ENCODE measurements at places on chromosomes 6 and 20.

- DNase-seq, result no peak
These were observed 45.7 kb downstream of the TSPYL4 start for GRCh38 chr6:116208056-116208785.

DNA sequence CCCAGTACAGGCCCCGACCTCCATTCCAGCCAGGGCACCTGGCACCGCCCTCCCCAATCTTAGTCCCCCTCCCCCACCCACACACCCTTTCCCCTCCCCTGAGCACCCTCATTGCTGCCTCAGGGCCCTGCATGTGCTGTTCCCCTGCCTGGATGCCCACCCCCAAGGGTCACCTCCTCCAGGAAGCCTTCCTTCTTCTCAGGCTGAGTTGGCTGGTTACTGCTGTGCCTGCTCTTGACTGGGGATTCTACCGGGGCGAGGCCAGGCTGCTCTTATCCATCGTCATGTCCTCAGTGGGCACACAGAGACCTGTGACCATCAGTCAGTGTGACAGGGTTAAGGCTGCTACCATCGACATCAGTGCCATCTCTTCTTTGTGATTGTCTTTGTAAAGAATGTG, 23.6 kb downstream of the BHLHE23 start:
- no peak for DNase-seq

- peak; percentile 27 for DNase-seq
These were observed 167.1 kb upstream of the FUT9 start for GRCh38 chr6:95848717-95849116.

DNA sequence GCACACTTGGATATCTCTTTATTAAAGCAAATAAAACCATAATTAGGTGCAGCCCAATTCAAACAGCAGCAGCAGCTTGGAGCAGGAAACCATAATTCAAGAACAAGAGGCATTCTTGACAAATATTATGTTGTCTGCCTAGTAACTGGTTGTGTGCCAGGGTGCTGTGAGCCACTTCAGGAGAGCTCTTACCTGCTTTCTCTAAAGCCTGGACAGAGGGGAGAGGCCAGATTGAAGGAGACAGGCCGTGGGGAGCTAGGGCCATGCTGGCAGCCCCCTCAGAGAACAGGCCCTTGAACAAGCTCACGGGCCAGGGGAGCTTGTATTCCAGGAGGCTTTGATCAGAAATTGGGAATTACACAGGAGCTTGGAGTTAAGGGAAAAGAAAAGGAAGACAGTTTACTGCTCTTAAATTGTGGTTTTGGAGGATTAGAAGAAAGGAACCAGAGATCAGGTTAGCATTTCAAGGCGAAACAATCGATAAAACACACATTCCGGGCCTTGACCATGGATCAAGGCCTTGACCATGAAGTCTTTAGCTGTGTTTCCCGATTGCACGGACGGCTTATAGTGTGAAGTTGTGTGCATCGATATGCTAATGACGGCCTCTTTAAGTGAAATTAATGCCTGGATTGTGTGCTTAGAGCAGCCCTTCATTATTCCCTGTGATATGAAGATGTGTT, 69.8 kb upstream of the NKX2-2 start:
- no peak for DNase-seq

GRCh38 chr6:168683621-168684020, 242.6 kb downstream of the SMOC2 start:
- peak; percentile 72 for DNase-seq

GRCh38 chr6:11384531-11385309, 152.3 kb upstream of the NEDD9 start:
- DNase-seq, result no peak

DNA sequence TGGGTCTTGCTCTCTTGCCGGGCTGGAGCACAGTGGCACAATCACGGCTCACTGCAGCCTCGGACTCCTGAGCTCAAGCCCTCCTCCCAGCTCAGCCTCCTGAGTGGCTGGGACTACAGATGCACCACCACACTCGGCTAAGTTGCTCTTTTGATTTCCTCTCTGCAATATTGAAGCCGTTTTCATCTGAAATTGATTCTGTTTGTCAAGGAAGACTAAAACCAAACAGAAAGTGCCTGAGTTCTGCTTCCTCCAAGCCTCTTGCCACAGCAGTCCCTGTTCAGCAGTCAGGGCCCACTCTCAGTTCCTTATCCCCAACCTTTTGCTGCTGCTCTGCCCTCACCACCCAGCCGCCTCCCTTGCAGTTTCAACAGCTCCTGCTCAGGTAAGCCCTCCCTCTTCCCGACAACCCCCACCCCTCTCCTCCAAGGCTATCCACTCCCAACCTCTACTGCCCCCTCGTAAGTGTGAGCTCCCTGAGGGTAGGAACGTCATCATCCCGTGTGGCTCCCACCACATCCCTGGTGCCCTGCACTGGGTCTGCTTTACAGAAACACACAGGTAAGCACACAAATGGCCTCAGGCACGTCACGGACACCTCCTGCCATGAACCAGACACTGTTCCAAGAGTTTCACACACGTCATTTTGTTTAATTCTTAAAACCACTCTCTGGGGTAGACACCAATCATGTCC, 70.7 kb upstream of the TAB2 start:
- no peak for DNase-seq

GRCh38 chr6:159805440-159806020, 5.5 kb downstream of the PNLDC1 start:
- DNase-seq, result no peak

- DNase-seq, result no peak
These were observed 1.7 kb downstream of the TNXB start for GRCh38 chr6:32107406-32107805.

DNA sequence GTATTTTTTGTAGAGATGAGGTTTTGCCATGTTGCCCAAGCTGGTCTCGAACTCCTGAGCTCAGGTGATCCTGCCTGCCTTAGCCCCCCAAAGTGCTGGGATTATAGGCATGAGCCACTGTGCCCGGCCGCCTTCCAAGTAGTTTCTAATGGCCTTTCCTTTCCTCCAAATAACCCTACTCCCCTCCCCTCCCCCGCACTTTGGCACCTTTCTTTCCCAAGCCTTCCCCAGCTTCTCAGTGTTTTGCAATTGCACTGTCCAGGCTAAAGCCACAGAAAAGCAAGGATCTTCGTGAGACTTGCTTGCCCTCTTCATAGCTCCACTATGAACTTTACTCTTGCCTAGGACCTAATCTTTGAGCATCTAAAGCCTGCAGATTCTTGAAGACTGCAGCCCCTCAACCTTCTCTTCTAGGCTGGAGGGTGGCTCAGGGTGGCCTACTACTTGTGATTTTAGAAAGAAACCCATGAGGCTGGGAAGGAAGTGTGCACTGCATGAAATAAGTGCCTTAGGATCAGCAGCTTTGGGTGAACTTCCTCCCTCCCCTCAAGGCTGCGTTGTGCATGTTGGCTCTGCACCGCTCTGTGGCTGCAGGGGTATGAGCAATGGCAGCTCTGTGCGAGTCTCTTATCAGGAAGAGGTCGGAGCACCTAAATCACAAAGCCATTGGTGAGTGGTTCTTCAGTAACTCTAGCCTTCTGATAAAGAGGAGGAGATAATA, 152.4 kb upstream of the SNX9 start:
- no peak for DNase-seq

DNA sequence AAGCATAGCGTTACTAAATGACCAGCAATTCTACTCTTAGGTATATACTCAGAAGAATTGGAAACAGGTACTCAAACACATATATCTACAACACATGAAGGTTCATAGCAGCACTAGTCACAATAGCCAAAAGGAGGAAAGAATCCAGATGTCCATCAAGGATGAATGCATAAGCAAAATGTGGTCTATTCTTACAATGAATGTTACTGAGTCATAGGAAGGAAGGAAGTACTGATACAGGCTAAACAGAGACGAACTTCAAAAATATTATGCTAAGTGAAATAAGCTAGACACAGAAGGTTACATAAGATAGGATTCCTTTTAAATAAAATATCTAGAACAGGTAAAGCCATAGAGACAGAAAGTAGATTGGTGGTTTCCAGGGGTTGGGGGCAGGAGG, 93.5 kb downstream of the MAP3K7 start:
- no peak for DNase-seq

GRCh38 chr6:6007366-6008088, 802 bp upstream of the NRN1 start:
- peak; percentile 87 for DNase-seq

GRCh38 chr20:370151-370600, 10.4 kb upstream of the TRIB3 start:
- no peak for DNase-seq

DNA sequence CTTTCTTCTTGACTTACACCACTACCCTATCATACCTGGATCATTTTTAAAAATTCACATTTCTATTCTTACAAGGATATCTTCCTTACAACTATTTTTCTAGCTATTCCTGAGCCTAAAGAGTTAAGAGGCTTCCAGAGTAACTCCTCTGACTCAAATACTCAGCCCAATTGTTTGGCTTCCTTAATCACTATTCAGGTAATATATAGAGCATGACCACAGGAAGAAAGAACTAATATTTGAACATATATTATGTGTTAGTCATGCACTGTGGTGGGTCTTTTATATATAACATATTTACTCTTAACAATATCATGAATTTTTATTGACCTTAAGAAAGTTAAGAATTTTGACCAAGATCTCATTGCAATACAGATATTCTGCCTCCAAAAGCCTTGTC, 42.0 kb upstream of the ID4 start:
- no peak for DNase-seq

DNA sequence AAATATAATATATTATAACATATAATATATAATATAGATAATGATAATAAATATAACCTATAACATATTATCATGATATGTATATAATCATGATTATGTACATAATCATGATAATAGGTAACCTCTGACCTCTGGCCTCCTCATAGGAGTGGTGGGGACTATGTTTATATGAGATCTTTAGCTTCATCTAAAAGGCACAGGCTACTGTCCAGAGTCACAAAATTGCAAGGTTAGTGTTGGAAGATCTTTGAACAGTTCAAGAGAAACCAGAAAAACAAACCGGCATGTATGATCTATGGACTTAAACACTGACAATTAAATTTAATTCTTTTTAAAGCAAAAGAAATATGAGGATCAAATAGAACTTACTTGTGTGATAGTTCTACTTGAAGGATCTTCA, 55.7 kb upstream of the TINAG start:
- no peak for DNase-seq

- no peak for DNase-seq
These were observed 519.8 kb upstream of the CITED2 start for GRCh38 chr6:139894271-139894670.

GRCh38 chr6:43644940-43645612, at the start of gene RSPH9:
RSPH9 (plus strand) TSS chr6:43645036; CDS start chr6:43645099, 63 bp downstream.
- peak; percentile 95 for DNase-seq

- DNase-seq, result no peak
These were observed 7.5 kb downstream of the TRIM39 start for GRCh38 chr6:30334075-30334783.

DNA sequence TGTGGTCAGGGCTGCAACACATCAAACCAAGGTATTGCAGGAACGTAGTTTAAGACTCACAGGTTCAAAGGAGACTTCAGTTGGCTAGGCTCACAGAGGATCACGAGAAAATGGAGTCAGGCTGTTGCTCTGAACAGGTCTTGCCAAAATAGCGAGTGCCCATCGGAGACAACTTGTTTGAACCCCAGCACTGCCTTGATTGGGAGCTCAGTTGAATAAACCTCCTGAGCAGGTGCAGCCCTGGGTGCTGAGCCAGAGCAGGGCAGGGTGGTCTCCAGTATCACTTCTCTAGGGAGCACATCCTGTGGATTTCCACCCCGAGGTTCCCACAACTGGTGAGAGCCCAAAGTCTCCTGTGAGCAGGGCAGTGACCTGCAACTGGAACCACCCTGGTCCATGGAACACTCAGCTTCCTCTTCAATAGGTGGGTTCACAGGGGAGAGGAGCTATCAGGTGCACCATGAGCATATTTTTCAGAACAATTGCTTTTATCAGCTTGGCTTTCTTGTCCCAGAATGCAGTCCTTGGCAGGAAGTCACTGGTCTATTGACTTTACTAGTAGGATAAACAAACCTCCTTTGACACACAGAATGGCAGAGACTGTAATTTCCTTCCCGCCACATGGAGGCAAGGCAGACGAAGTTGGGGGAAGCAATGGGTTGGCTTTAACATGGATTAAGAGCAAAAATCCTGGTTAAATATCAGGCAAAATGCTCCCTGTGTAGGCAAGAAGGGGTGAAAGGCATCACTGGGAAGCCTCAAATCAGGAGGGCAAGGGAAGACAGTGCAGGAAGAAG, 267.7 kb upstream of the FOXQ1 start:
- no peak for DNase-seq

- peak; percentile 80 for DNase-seq
These were observed 471 bp downstream of the EZR start for GRCh38 chr6:158818581-158819212.

GRCh38 chr6:16496210-16496609, 257.8 kb downstream of the GMPR start:
- no peak for DNase-seq

- DNase-seq, result peak; percentile 63
These were observed 23.9 kb downstream of the SUN5 start for GRCh38 chr20:32980131-32980941.

DNA sequence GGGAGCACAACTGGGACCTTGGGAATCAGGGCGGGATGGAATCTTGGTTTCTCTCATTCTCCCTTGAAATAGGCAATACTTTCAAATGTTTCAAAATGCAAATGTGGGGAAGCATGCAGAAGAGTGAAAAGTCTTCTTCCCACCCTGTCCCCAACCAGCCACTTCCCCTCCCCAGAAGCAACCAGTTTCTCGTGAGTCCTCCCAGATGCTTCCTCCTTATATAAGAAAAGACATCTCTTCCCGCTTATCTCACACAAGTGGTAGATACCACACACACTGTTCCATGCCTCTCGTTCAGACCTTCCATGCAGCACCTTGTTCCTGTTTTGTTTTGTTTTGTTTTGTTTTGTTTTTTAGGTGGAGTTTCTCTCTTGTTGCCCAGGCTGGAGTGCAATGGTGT, 25.1 kb downstream of the HCK start:
- no peak for DNase-seq

DNA sequence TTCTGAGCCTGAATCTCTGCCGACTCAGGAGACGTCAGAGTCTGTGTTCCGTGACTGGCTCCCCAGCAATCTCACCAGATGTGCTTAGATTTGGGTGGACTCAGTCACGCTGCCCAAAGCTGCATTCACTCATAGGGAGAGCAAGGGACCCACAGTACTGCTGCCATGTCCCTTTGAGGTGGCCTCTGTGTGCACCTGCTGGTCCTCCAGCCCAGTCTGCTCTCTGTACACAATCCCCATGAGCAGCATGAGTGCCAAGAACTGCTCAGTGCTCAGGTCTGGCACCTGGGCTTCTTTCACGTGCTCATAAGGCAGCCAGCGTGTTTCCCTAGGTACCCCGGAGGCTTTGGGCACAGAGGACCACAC, 44.2 kb upstream of the TIAM2 start:
- no peak for DNase-seq

DNA sequence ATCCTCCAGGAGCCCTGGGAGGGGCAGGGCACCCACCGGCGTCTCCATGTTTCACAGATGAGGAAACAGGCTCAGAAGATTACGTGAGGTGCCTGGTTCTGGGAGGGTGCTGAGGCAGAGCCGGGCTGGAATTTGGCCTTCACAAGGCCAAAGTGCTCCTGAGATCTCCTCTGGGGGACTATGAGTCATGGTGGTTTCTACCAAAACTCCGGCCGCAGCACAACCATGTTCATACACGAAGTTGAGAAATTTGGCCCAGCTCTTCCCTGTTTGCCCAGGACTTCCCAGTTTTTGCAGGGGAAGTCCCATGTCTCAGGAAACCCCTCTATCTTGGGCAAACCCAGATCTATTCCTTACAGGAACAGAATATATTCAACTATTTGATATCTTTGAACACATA, 172.9 kb upstream of the CDYL start:
- DNase-seq, result no peak

GRCh38 chr6:122653094-122653493, 42.9 kb downstream of the PKIB start:
- no peak for DNase-seq
